Ureter (tissue), 1 donor: ENCODE measurements at places on chromosomes 3 and 15. TPM values are rescaled to one million over a fixed set of nuclear protein-coding genes. Genes with fewer than 3 reads are reported as not detected.

Gene UROC1
- total RNA-seq, result not detected

Gene SYNPR
- total RNA-seq, result not detected

Gene SUSD5
- total RNA-seq, result 2.1 TPM

Gene CHRNA5
- 4.0 TPM for total RNA-seq

Gene RTP1
- not detected for total RNA-seq

Gene PARP15
- total RNA-seq, result 3.9 TPM

- no peak for DNase-seq
Measured at GRCh38 chr3:175222356-175222755, 363.2 kb downstream of the NAALADL2 start.

- DNase-seq, result no peak
Measured at GRCh38 chr3:31996195-31996594, 14.6 kb downstream of the ZNF860 start.

- no peak for DNase-seq
Measured at GRCh38 chr15:45228931-45229330, 23.1 kb upstream of the SLC28A2 start.

DNA sequence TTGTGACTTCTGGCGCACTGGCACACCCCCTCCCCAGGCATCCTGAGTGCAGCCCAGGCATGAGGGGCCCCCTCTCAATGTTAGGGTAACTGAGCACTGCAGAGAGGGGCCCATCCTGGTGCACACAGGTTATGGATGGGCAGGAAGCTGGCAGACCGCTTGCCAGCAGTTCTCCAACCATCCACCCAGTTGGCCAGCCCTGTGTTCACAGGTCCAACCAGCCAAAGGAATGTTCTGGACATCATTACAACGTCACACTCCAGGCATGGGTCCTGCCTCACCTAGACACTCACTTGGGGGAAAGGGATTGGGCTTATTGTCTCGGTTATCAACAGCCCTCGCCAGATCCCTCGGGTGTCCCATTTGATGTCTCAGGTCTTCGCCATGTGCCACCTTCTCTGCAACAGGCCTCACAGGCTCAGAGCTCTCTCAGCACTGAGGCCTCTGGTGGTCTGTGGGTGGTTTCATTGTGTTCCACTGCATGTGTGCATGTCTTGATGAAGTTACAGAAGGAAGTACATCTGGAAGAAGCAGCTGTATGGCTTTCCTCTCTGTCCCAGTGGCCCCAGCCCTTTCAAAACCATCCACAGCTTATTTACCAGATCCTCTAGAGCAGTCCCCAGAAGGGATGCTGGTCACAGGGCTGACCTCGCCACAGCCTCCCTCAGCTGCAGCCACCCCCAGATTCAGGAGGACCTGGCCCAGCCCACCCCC lies 23.7 kb downstream of the ADCY5 start:
- DNase-seq, result no peak

GRCh38 chr15:62785881-62786828 lies 256.4 kb upstream of the TPM1 start:
- DNase-seq, result no peak

DNA sequence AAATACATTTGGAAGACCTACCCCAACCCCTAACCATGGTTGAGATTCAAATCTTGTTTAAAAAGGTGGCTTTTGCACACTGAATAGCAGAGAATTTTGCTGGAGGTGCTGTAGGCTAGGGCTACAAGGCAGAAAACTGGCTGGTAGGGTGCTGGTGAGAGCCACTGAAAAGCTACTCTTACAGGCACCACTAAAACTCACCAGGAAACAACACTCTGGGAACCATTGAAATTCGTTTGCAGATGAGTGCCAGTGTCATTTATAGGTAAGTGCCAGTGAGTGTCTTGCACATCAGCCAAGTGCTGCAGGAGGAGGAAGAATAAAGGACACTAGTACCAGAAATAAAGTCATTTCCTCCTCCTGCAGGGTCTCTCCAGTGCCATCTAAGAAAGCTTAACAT lies 610.2 kb downstream of the ZNF385D start:
- DNase-seq, result no peak

GRCh38 chr3:99128725-99129505 lies 227.4 kb upstream of the DCBLD2 start:
- DNase-seq, result no peak

DNA sequence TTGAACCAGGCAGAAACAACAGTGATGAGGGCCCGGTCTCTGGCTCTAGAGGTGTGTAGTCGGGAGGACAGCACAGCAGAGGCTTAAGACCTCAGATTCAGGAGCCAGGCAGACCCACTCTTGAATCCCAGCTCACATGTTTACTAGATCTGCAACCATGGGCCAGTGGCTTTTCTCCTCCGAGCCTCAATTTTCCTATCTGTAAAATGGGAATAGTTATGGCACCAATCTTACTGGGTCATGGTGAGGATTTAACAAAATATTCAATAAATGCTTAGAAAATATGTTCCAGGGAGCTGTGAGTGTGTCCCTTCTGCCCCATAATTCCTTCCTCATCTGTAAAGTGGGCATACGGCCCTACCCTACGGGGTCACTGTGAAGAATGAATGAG lies 506.9 kb downstream of the SHQ1 start:
- DNase-seq, result no peak

DNA sequence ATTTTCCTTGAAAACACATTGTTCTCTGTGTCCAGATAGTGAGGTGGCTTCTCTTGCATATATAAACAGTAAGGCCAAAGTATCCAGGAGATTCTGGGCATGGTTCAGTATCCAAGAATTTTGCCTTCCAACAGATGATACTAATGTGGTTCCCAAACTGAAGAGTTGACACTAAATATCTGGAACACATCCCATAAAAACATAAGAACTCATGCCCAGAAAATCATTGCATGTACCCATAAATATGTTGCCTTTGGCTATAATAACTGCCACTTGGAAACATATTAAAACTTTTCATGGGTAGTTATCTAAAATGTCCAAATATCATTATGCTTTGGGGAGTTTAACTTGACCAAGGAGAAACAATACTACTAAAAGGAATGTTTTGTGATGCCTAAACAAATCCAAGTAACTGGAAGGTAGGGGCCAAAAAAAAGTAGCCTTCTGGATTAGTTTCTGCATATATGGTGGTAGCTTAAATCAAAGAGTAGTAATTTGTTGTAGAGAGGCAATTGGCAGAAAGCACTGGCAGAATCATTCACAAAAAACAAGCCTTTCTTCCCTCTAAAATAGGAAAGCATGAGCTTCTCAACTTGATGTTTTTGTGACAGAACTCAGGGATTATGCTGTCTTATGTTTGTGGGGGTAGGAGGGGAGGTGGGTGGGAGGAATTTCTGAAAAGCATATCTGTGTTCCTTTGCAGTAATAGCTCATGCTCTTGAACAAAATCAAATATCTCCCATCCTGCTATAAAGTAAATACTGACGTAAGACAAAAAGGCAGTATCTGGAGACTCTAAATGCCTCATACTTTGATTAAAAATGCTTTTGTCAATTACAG lies 753.9 kb downstream of the TUSC7 start:
- no peak for DNase-seq

- DNase-seq, result no peak
Measured at GRCh38 chr3:98536456-98537017, 4.8 kb downstream of the GPR15 start.

- no peak for DNase-seq
Measured at GRCh38 chr15:74821091-74821789, 5.2 kb upstream of the CPLX3 start.

DNA sequence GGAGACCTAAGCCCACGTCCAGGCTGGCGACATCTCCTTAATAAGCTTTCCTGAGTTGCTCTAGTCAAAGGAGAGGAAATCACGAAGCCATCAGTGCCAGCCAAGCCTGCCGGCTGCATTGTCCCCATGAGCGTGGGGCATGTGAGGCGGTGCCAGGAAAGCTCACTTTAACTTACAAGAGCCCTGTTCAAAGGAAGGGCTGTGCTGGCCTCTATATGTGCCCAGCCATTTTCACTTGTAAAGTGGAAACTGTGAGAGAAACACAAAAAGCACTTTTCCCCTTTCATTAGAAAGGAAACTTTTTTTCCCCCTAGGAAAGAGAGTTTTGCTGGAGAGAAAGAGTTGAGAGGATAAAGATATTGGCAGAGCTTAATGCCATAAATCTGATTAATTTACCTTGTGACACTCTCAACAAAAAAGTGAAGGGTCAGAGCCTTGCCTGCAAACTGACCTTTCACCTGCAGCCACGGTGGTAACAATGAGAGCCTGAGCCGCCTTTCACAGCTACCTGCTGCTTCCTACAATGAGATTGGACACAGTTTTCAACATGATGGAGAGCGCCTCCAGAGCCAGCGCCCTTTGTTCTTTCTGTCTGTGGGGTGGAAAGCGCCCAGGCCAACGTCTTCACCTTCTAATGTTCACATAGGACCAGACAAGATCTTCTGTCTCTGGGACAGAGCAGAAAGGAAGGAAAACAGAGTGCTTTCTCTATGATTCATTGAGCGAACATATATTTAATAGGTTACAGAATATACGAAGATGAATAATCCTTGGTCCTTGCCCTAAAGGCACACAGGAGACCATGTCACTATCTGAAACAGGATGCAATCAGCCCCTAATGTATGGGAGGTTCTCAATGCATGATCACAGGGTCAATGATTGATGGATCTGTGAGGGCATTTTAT lies 233.1 kb upstream of the HES1 start:
- DNase-seq, result no peak
